ENCODE measurements at places on chromosomes 5 and 9.

DNA sequence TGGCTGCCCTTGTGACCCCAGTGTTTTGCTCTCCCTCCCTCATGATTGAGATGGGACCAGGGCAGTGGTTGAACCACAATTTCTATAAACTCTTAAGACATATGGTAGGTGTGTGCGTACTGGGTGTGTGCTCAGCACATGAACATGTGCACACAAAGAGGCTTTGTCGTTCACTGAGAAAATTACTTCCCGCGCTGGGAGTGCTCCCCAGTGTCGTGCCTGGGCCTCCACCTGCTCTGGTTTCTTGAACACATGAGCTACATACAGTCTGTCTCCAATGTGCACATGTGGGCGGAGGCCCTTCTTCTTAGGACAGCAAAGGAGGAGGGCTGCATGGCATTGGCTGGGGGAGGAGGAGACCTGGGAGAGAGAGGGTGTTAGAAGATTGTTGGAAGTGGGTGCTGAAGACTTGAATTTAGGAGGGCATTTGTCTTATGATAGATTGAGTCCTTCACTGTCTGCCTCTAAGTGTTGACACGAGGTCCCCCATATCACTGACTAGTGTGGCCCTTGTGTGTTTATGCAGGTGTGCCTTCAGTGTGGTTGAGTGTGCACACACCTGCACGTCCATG is 170.0 kb downstream of the CACNA1B start:
- DNase-seq, result no peak

DNA sequence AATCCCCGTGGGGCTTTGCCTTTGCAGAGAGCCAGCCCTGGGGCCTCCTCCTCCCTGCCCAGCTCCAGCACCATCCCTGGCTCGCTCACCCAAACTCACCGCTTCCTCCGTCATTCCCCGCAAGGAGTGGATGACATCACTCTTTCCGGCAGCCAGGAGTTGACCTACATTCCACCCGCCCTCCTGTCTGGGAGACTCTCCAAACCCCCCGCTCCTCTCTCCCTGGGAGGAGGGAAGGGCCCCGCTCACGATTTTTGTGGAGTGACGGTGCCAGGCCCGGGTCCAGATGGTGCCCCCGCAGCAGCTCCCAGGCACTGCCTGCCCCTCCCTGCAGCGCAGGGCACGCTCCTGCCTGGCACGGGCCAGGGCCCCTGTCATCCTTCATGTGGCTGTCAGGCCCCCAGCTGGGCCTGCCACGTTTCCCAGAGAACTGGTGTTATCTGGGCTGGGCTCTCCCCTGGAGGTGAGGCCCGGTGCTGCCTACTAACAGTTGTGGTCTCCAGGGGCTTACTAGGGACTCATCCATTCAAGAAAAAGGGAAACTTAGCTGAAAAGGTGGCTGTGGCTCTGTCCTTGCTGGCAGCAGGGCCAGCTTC is 52.3 kb downstream of the NTNG2 start:
- DNase-seq, result peak; percentile 76

GRCh38 chr9:26331223-26331622 is 561.4 kb downstream of the CAAP1 start:
- no peak for DNase-seq

GRCh38 chr9:80550181-80550580 is 978.4 kb downstream of the TLE4 start:
- no peak for DNase-seq

DNA sequence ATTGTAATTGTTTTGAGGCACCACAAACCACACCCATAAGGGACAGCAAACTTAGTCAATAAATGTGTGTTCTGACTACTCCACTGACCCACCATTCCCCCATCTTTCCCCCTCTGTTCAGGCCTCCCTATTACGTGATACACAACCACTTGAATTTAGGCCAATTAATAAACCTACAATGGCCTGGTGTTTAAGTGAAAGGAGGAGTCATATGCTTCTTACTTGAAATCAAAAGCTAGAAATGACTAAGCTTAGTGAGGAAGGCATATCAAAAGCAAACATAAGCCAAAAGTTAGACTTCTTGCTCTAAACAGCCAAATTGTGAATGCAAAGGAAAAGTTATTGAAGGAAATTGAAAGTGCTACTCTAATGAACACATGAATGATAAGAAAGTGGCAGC is 14.6 kb downstream of the ZBTB43 start:
- DNase-seq, result no peak
